ENCODE measurements at places on chromosomes 3 and 15. TPM values are rescaled to one million over a fixed set of nuclear protein-coding genes. Genes with fewer than 3 reads are reported as not detected.

DNA sequence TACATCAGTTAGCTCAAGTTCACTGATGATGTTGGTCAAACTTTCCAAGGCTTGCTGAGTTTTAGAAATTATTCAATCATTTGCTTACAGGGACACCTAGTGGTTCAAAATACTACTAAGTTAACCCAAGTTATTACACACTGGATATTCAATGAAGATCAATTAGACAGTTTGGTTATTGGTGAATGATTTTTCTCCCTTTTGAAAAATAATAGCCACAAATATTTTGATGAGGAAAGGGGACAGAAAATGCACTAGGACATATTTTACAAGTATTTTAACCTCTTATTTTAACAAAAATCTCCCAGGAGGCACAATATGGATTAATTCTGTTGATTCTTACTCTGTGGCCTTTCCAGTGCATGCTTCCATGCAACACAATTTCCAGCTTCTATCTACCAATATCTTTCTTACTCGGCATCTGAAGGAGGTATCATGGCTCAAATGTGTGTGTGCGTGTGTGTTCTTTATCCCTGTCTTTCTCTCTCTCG, 20.1 kb upstream of the GOLGA6L2 start:
- no peak overlapping the region for H3K27ac ChIP-seq
- DNase-seq, result no peak
- no peaks in the 10 kb centered on the region for H3K4me1 ChIP-seq
- H3K36me3 ChIP-seq, result no peaks in the 10 kb centered on the region
- no peaks in the 10 kb centered on the region for H3K27me3 ChIP-seq

The CTDSPL gene
- total RNA-seq, result 36.8 TPM

DNA sequence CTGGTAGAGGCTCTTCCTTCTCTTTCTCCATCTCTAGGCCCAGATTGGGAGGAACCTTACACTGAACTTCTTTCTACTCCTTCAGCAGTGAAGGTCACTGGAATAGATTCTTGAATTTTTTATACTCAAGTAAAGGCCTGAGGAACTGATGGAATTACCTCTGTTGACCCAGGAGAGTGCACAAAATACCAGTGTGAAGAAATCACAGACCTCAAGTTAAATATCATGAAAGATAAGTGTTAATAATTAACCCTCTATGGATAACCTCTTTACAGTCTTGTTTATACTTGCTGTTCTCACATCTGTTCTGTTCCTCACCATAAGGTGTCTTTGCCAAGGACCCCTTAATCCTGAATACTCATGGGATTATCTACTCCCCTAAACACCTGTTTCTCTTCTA, 244.4 kb upstream of the STAC start:
- H3K36me3 ChIP-seq, result no peaks in the 10 kb centered on the region
- no peak for DNase-seq
- H3K4me3 ChIP-seq, result no peak overlapping the region
- no peaks in the 10 kb centered on the region for H3K4me1 ChIP-seq
- no peak overlapping the region for H3K27ac ChIP-seq

GRCh38 chr15:67809866-67810265, 15.4 kb upstream of the SKOR1 start:
- no peak overlapping the region for H3K27ac ChIP-seq
- no peak for DNase-seq
- H3K4me1 ChIP-seq, result peaks cover 26% of the 10 kb centered on the region

GRCh38 chr3:35641920-35642527, 2.7 kb downstream of the ARPP21 start:
- DNase-seq, result no peak
- H3K27ac ChIP-seq, result no peak overlapping the region
- peaks cover 78% of the 10 kb centered on the region for H3K27me3 ChIP-seq
- H3K36me3 ChIP-seq, result no peaks in the 10 kb centered on the region

DNA sequence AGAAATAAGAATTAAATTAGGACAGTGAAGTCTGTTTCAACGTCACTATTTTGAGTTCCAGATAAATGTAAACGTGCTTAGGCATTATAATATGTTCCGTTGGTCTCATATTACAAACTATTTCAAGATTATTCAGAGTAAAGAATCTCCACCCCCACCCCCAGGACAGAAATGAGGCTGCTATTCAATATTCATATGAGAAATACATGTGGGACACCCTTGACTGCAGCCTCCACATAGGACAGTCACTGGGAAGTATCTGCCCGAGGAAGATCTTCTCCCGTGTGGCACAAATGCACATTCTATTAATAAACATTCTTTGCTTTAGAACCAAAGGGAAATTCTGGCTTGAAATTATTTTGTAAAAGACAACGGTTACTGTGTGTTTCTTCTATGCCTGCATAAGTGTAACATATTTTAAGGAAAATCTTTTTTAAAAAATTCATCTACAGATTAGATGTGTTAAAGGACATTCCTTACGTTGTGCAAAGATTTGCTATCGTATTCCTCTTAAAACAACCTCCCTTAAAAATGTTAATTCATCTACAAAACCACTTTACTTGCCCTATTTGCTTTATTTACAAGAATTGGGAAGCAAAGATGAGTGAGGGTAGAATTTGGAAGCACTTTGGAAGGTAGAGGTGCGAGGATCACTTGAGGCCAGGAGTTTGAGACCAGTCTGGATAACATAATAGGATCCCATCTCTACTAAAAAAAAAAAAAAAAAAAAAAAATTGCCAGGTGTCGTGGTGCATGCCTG, 148.3 kb upstream of the SOX14 start:
- no peaks in the 10 kb centered on the region for H3K4me1 ChIP-seq
- H3K36me3 ChIP-seq, result peaks cover 3% of the 10 kb centered on the region
- H3K27ac ChIP-seq, result no peak overlapping the region
- H3K4me3 ChIP-seq, result no peak overlapping the region
- DNase-seq, result no peak
- peaks cover 9% of the 10 kb centered on the region for H3K27me3 ChIP-seq

- H3K27ac ChIP-seq, result no peak overlapping the region
- peaks cover 11% of the 10 kb centered on the region for H3K4me1 ChIP-seq
- no peak for DNase-seq
These were observed 89.7 kb upstream of the GBE1 start for GRCh38 chr3:81851176-81851575.

GRCh38 chr3:29141197-29141917, 139.5 kb upstream of the RBMS3 start:
- no peaks in the 10 kb centered on the region for H3K27me3 ChIP-seq
- H3K36me3 ChIP-seq, result no peaks in the 10 kb centered on the region
- peaks cover 9% of the 10 kb centered on the region for H3K4me1 ChIP-seq
- no peak overlapping the region for H3K4me3 ChIP-seq

The EFHB gene
- 1.2 TPM for total RNA-seq

- H3K4me1 ChIP-seq, result peaks cover 8% of the 10 kb centered on the region
- H3K4me3 ChIP-seq, result no peak overlapping the region
- no peaks in the 10 kb centered on the region for H3K36me3 ChIP-seq
These were observed 227.8 kb downstream of the UBE2E2 start for GRCh38 chr3:23430781-23431398.

GRCh38 chr3:22843854-22844253, 359.3 kb upstream of the UBE2E2 start:
- H3K4me3 ChIP-seq, result no peak overlapping the region
- H3K27ac ChIP-seq, result no peak overlapping the region
- H3K4me1 ChIP-seq, result no peaks in the 10 kb centered on the region
- DNase-seq, result no peak

- DNase-seq, result no peak
- H3K4me3 ChIP-seq, result peak overlapping the region; percentile 96
- peaks cover 79% of the 10 kb centered on the region for H3K36me3 ChIP-seq
- H3K4me1 ChIP-seq, result peaks cover 85% of the 10 kb centered on the region
- H3K27ac ChIP-seq, result peak overlapping the region; percentile 99
These were observed 8.5 kb downstream of the NR2F2 start for GRCh38 chr15:96338766-96339618.

Measured in neural crest cell (in vitro differentiated cells).